ENCODE measurements at places on chromosomes 3 and 15.

DNA sequence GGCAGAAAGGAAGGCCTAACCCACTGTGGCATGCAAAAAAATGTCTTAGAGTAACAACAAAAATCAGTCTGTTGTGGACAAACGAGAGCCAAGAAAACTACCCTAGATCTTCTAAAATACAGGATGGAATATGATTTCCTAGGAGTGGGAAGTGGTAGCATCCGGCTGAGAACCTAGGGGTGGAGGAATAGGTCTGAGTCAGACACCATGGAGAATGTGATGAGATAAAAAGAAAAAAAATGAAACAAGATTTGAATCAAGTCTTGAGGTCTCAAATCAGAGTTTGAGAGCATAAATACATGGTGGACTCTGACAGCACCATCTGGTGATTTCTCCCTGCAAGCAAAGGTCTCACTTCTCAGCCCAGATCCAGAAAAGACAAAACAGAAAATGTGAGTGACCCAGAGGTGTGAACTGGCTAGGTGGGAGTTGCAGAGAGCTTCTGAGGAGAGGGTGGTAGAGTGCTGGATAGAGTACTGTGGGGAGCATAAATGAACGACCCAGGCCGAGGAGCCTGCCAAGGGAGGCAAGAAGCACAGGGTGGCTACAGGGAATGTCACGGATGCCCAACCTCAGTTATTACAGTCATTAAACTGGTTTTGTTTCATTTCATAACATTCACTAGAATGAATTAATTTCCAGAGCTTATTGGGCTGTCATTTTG, 27.6 kb upstream of the VEPH1 start:
- DNase-seq: no peak

GRCh38 chr3:168030577-168030976, 65.1 kb downstream of the GOLIM4 start:
- no peak for DNase-seq

GRCh38 chr3:127497676-127498075, 92.9 kb downstream of the TPRA1 start:
- DNase-seq: no peak

DNA sequence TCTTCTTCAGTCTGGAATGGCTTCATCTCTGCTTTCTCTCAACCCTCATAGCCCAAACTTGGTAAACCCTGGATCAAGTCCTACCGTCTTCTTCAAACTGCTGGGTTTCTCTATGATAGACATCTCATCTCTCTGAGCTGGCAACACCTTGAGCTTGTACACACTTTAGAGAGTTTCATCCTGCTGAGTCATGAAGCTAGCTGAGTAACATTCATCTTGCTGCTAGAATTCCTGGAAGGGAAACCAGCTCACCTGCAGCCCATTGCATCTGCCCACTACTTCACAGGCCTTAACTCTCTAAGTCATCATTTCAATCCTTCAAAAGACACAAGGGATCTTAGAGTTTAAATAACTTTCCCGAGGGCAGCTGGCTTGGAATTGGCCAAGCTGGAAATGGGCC, 175.5 kb upstream of the RORA start:
- DNase-seq: no peak

GRCh38 chr3:22979581-22979980, 223.5 kb upstream of the UBE2E2 start:
- no peak for DNase-seq

DNA sequence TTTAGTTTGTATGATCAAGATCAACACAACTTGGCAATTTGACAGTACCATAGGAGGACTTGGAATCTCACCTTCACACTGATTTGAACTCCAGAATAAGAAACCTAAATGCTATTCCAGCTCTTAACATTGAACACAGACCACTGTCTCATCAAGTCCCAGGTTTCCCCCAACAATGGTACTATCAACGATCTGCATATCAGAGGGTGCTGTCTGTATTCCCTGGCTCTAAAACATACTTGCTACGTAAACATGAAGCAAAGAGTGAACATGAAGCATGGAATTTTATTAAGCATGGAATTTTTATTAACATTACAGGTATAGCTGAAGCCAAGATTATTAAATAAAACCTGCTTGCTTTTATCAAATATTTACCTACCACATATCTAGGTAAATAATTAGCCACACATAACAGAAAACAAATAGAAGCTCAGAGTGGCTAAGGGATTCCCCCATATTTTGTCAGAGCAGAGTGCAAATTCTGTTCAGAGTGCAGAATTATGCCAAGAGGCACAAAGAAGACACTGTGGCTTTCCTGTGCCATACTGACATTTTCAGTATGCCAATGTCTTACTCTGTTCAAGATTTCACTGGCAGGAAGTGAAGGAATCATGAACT, 22.2 kb upstream of the RIOX2 start:
- DNase-seq: no peak

DNA sequence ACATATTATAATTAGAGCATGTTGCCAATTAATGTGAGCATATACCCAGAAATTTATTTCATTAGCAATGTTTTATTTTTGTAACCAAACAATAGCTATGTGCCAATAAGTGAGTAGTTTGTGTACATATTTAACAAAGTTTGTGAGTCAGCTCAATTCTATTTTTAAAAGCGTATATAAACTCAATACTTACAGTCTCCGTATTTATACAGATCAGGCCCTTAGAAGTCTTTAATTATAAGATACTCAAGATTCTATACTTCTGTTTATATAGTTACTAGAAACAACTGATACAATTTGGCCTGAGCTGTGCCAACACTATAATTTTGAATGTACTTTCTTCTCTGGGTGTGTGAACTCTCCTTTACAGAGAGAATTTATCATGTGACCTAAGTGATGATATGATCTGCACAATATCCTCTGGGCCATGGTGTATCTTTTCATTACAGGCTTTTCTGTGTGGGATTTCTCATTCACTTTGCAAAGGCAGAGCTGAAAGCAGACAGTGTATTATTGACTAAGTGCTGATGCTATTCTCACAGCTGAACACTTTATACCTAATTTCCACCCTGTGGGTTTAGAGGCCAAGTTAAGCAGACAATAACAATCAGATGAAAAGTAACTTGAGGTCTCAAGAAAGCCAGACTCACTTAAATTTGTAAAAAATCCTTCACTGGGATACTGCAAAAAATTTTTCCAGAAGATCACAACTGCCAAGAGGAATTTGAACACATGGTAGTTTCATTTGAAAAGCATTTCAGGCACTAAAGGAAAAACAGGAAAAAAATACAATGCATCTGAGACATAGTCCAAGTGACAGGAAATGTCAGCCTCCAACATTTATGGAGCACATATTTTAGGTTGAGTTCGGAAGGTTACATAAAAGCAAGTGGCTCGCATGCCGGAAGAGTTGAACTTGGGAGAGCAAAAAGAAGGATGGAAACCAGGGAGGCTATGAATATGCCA, 277.9 kb upstream of the SEMA6D start:
- DNase-seq: no peak

GRCh38 chr3:53194210-53195065, 33.4 kb downstream of the PRKCD start:
- DNase-seq: peak; percentile 19

DNA sequence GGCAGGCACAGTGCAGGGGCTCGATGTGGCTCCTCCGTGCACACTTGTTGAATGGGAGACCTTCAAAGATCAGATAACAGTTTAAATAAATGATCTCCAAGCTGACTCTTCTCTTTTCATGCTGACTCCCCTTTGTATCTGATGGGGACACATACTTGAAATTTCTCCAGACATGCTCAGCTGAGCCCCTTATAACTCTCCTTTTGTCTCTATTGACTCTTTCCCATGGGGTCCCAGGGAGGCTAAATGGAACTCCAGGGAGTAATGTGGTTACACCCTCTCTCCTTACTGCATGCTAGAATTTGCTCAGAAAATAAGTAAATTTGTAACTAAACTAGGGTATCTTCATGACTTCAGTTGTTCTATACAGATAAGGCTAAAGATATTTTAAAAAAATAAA, 48.2 kb upstream of the TM4SF4 start:
- no peak for DNase-seq

GRCh38 chr3:157142315-157142714, 17.6 kb downstream of the CCNL1 start:
- no peak for DNase-seq

DNA sequence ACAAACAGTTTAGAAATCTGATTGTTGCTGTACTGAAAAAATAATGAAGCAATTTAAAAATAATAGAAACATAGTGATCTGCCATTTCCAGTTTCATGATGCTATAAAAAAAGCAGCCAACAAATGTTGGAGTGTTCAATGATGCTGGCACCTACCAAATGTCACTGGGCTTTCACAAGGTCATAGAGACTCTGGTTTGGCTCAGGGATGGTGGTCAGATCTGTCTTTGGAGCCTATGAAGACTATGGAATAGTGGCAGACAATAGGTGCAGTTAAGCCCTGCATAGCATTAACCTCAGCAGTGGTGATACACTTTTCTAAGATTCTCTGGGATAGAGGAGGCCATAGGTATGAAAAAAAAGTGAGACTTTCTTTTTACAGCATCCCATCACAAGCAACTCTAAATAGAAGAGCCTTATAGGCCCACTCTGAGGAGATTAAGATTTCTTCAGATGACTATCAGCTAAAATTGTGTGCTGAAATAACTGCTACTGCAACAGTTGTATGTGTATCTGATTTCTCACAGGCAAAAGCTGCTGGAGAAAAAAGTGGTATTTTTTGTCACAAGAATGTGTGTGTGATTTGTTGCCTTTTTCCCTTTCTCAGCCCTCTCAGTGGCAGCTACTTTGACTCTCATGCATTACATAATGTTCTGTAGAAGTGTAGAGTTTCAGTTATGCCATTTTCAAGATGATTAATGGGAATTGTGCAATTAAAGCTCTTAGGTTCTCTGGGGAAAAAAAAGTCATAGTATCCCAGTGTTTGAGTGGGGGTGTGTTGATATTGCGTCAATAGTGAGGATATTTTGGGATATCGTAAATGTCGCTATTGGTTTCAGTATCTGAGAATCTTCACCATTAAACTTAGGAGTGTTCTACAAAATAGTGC, 137.4 kb downstream of the MBNL1 start:
- DNase-seq: peak; percentile 35

GRCh38 chr3:96069065-96069464, 745.3 kb upstream of the EPHA6 start:
- DNase-seq: no peak

DNA sequence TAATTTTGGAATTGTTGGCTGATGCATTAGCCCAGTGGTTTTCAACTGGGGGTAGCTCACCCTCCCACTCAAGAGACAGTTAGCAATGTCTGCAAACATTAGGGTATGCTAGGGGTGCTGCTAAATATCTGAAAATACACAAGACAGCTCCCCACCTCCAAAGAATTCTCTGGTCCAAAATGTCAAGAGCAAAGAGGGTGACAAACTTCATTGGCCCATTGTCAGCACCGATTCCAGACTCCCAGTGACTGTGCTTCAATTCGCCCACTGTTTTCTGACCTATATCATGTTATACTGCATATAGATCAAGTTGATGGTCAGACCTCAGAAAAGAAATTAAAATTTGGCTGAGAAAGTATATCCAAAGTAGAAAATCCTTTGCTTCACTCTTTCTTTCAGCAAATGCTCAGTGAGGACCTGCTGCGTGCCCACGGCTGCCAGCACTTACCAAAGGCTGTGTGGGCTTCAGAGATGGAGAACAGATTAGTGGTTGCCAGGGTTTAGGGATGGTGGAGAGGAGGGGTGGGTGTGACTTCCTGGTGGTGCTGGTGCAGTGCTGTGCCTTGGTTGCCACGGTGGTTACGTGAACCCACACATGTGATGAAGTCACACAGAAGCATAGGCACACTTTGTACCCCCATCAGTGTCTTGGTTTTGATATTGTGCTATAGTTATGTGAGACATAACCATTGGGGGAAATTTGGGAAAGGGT, 204.0 kb downstream of the PLCL2 start:
- no peak for DNase-seq

DNA sequence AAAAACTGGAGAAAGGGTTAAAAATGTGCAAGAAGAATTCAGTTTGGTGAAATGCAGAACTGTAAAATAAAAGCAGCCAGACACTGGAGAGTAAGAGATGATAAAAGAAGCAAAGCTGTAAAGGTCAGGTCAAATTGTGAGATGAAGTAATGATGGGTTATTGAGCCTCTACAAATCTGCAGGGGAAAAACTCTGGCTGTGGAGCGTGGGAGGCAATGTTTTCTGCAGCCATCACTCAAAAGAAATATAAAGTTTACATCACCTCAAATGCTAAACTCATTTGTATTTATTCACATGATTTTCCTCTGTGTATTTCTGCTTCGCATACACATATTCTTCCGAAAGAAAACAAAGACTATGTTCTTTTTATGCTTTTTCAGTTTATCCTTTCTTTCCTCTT, 158.8 kb upstream of the GPR149 start:
- no peak for DNase-seq

GRCh38 chr15:60854858-60855564, 374.1 kb downstream of the RORA start:
- no peak for DNase-seq

- no peak for DNase-seq
Observed at GRCh38 chr3:146139586-146140110, 21.3 kb downstream of the PLOD2 start.

GRCh38 chr3:18883571-18883970, 264.7 kb upstream of the KCNH8 start:
- no peak for DNase-seq

DNA sequence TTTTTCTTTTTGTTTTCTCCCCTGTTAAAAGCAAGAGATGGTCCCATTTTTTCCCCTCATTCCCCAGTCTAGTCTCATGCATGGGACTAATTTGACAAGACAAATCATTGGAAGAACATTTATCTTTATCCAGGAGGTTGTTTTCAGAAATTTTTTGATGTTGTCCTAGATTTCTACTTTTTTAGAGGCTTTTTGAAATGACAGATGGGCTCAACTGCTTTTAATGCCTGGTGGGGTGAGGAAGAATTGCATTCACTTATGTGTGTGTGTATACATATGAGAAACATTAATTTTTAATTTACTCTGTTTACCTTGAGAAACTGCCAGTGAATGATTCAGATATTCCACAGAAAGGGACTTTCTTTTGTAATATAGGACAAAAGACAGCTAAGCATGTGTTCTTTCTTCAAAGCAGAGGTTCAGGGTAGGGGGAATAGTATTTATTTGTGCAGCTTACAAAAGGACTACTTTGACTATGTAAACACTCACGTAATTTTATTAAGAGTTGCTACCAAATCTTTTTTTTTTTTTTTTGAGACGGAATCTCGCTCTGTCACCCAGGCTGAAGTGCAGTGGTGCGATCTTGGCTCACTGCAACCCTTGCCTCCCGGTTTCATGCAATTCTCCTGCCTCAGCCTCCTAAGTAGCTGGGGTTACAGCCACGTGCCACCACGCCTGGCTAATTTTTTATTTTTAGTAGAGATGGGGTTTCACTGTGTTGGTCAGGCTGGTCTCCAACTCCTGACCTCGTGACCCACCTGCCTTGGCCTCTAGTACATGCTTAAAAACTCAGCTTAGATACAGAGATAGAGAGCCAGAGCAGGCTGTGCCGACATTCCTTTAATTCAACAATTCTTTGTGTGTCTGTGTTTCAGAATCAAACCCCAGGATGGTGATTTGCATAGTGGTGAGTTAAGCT, 130.1 kb upstream of the RARB start:
- no peak for DNase-seq

- DNase-seq: no peak
Observed at GRCh38 chr15:38540510-38540909, 24.1 kb downstream of the RASGRP1 start.

Measured in DMS79 (cell line).